Hepatic stellate cell (primary cell): ENCODE measurements at places on chromosomes 12 and 14.

DNA sequence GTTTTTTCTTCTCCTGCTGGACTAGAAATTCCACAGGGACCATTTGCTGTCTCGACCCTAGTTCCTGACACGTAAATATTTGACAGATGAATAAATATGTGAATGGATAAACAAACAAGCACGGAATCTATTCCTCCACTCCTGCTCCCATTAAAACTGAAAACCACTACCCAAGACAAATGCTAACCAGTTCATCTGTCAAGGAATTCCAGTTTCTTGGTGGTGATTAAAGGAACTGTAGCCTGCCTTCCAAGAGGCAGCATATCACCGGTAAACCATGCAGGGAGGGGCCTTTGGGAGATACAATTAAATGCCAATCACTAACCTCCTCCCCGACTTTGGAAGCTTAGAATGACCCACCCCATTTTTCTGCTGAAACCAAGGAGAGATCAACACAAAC is 95.4 kb downstream of the TTC7B start:
- DNase-seq: no peak

DNA sequence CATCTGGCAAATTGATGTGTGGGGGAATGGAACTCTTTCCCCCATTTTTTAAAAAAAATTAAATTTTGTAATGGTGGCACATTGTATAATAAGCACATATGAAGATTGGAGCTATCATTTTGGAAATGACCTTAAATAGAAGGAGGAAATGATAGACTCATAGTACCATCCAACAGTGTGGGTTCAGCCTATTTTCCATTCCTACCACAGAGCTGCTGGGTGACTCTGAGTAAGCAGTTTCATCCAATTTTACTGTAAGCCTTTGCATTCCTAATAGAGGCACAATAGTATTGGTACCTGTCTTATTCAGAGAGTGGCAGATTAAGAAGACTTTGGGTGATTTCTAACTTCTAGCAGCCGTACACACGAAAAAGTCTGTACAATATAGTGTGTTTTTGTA is 304.5 kb downstream of the RAD51B start:
- DNase-seq: no peak

- no peak for DNase-seq
These were observed 234.9 kb downstream of the KTN1 start for GRCh38 chr14:55814873-55815272.

- DNase-seq: no peak
These were observed 1.2 kb downstream of the ZNF641 start for GRCh38 chr12:48349471-48349870.

GRCh38 chr14:24368562-24369252 is 723 bp downstream of the NFATC4 start:
- DNase-seq: peak; percentile 83

GRCh38 chr12:53695152-53696145 is 19.6 kb upstream of the ATP5MC2 start:
- peak; percentile 80 for DNase-seq

DNA sequence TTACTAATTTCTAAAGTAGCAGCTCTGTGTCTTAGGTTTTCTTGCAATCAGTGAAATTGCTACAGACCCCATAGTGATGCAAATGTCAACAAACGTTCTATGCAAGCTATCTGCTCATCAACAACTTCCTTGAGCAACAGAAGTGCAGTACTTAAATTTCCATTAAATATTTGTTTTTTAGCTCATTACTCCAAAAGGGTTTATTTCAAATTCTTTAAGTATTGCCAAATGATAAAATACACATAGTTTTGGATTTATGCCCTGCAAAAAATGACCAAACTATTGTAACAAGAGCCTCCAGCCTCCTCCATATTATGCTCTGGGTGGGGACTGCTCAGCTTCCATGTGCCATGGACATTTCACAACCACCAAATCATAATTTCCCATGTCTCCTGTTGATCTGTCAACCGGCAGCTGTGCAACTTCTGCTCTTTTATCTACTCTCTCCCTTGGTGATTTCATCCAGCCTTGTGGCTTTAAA is 4.4 kb downstream of the BDKRB1 start:
- DNase-seq: peak; percentile 82

GRCh38 chr14:23401291-23401690 is 6.8 kb downstream of the MYH6 start:
- no peak for DNase-seq

- DNase-seq: no peak
These were observed 105.1 kb downstream of the AEBP2 start for GRCh38 chr12:19544353-19544752.

DNA sequence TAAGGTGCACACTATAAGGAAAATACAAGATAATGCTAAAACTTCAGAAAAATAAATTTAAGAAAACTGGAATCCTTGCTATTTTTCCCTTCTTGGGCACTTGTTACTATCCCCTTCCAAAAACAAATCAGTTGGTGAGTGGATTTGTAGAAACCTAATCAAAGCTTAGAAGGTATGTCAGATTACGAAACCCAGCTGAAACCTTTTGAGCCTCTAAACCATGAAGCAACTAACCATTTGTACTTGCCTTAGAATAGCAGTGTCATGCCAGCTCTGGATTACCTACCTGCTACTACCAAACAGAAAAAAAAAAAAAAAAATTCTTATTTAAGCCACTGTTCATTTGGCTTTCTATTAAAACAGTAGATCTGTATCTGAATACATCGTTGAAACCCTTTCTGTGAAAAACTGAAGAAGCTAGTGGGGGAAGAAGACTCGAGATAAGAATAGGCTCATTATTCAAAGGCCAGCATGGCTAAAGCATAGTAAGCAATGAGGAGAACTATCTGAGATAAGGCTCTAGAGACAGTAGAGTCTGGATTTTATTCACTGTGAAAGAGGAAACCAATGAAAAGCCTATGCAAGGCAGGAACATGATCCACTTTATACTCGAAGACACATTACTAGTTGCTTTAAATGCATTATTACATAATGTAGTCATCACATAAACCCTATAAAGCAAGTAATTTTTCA is 30.2 kb downstream of the OSBPL8 start:
- no peak for DNase-seq

- DNase-seq: peak; percentile 50
These were observed 1.3 kb downstream of the CHST11 start for GRCh38 chr12:104457746-104458693.

- no peak for DNase-seq
These were observed 203.0 kb downstream of the SNAPC1 start for GRCh38 chr14:61965030-61965745.

- no peak for DNase-seq
These were observed 379.9 kb upstream of the DCN start for GRCh38 chr12:91562476-91562875.

GRCh38 chr12:101792046-101792931 is 38.5 kb downstream of the GNPTAB start:
- no peak for DNase-seq
